Right ventricle myocardium superior (tissue), 1 donor: ENCODE measurements at places on chromosomes 12 and 14. TPM values are rescaled to one million over a fixed set of nuclear protein-coding genes. Genes with fewer than 3 reads are reported as not detected.
A peak's percentile ranks its signal among the peaks of the same experiment; 100 is the strongest.

DNA sequence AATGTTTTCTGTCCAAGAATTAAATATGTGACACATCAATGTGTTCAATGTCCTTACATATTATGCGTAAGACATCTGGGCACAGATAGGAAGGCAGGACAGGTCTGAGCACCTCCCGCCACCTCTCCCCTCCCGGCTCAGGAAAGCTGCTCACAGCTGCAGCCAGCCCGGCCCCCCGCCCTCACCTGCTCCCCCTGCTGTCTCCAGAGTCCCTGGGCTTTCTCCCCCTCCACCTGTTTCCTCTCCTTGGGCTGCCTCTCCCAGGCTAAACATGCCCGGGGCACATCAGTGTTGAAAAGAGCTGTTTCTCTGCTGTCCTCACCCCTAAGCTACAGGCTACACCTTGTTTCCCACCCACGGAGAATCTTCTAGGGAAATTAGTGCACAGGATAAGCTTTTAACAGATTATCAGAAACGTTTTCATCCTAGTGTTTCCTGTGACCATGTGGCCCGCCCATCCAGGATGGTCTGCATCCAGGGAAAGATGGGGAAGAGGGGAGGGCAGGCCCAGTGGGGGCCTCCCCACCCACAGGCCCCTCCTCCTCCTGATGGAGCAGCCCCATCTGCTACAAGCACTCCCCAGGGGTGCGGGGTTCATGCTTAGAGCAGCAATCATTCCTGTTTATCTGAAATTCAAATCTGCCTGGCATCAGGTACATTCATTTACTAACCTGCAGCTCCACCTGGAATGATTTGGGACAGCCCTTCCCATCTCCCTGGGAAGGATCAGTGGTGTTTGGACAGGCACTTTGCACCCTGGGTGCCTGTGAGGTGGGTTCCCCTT lies 273.8 kb upstream of the SFSWAP start:
- DNase-seq, result no peak

- no peak for DNase-seq
These were observed at the start of gene IL31 for GRCh38 chr12:122174155-122174845. IL31 (minus strand) TSS chr12:122174221; CDS start chr12:122174172, 49 bp downstream.

GRCh38 chr14:100015251-100015655 lies 50.0 kb upstream of the EVL start:
- DNase-seq, result no peak

GRCh38 chr12:96994900-96995299 lies 87.8 kb downstream of the NEDD1 start:
- DNase-seq, result no peak

GRCh38 chr12:93426412-93426805 lies 15.3 kb downstream of the UBE2N start:
- DNase-seq, result no peak

- DNase-seq, result no peak
These were observed 1.1 kb downstream of the MIS18BP1 start for GRCh38 chr14:45251912-45252311.

DNA sequence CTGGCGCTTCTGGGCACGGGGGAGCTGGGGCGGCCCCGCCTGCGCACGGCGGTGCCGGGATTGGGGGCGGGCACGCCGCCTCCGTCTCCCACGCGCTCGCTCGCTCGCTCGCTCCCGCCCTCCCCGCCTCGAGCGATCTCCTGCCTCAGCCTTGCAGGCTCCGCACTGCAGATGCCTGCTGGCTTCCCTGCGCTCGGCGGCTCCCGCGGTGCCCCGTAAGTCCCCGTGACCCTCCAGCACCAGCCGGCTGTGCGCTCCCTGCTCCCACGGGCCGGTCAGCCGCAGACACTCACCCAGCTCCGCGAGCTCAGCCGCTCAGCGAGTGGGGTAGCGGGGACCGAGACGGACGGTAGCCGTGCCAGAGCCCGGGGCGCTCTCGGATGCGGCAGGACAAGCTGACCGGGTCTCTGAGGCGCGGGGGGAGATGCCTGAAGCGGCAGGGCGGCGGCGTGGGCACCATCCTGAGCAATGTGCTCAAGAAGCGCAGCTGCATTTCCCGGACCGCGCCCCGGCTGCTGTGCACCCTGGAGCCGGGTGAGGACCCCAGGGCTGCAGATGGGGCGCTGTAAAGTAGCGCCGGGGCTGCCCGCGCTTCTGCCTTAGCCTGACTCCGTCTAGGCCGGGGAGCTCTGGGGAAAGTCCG lies at the start of gene TBC1D30:
Gene TBC1D30 (plus strand): TSS at position 148 of the 643 bp plus-strand sequence. CDS start 233 bp downstream, at position 381.
- DNase-seq, result peak; percentile 40

GRCh38 chr12:122460641-122461040 lies 38.2 kb upstream of the CLIP1 start:
- no peak for DNase-seq

DNA sequence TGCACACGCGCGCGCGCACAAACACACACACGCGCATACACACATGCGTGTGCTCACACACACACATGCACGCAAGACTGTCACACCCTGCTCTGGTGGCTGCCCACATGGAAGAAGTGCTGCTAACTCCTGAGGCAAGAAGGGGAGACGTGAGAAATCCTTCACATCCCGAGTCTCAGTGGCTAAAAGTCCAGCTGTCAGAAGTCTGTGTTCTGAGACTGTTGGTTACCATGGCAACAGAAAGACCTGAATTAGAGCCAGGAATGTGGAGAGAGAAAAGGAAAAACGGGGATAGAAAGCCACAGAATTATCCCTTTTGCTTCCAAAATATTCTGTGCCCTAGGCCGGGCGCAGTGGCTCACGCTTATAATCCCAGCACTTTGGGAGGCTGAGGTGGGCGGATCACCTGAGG lies 71.2 kb downstream of the PPFIBP1 start:
- DNase-seq, result peak; percentile 41

DNA sequence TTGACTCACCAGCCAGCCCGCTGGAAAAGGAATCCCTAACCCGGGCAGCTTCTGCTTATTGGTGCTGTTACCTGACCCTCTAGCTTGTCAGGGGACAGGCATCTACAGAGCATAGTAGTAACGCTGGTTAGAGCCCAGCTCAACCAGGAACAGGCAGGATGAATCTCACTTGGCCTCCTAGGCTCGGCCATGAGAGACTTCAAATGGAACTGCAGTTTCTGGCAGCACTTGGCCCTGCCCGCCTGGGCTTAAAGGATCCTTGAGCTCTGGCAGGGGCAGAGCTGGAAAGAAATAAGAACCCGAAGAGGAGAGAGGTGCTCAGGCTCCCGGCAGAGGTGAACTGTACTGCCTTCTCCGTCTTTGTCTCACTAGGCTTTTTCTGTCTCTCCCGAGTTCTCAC lies 2.3 kb upstream of the LHX5 start:
- DNase-seq, result no peak

DNA sequence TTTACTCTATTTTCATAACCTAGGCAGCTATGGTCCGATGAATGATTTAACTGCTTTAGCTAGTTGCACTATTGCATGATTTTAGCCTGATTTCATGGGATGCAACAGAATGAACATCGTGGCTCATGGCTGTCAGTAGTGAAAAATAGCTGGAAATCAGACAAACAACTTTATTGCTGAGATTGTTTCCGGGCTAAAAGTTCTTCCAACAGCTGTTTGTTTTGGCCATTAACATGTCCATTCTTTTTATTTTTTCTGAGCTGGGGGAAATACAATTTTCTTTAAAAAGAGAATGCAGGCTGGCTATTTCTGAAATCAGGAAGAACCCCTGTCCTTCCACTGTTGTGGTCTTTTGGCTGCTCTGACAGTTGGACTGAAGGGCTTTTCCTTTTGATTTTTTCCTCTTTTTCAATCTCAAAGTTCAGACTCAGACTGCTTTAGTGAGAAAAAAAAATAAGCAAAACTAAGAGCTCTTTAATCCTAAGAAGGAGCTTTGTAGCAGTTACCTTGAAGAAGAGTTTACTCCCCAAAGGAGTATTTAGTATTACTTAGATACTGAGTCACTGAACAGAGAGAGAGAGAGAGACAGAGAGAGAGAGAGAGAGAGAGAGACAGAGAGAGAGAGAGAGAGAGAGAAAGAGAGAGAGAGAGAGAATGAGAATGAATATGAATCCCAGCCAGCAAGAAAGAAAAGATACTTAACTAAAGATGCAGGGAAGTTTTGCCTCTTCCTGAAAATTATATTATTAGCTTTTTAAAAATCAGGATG lies at the start of gene NAV3:
Gene NAV3 (plus strand): TSS at position 312 of the 769 bp plus-strand sequence. CDS start 568 bp downstream, outside the sequence.
- DNase-seq, result no peak

- no peak for DNase-seq
These were observed 54.1 kb upstream of the BEGAIN start for GRCh38 chr14:100641274-100641860.

GRCh38 chr12:128693771-128694170 lies 130.0 kb downstream of the SLC15A4 start:
- DNase-seq, result no peak

DNA sequence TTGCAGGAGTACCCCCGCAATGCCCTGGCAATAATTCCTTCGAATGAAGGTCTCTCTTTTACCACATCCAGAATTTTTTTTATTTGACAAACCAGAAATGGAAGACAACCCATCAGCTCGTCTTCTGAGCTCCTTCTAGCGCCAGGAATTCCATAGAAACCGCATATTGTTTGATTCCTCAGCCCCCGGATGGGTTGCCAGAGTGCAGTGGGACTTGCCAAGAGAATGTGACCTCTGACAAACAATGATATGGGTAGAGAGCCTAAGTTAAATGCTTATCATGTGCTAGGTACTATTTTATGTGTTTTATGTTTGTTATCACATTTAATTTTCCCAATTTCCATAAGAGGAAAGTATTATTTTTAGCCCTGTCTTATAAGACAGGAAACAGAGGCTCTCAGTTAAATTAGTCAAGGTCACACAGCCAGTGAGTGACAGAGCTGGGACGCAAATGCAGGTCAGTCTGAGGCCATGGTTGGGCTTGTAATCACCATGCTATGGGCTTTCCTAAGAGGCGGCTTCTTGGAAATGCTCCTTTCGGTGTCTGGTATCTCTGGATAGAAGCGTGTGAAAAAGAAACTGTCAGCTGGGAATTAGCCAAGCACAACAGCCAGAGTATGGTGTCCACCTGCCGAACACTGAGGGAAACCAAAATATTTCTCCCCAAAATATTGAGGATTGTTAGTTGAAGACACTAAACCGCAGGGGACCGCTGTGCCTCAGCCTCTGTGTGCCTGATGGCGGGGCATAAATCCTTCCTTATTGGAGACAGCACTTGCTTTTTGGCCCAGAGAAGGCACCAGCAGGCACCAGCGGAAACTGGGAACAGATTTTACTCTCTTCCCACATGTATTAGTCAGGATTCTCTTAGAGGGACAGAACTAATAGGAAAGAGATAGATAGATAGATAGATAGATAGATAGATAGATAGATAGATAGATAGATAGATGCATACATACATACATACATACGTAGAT lies 29.4 kb upstream of the ETFBKMT start:
- DNase-seq, result peak; percentile 46

DNA sequence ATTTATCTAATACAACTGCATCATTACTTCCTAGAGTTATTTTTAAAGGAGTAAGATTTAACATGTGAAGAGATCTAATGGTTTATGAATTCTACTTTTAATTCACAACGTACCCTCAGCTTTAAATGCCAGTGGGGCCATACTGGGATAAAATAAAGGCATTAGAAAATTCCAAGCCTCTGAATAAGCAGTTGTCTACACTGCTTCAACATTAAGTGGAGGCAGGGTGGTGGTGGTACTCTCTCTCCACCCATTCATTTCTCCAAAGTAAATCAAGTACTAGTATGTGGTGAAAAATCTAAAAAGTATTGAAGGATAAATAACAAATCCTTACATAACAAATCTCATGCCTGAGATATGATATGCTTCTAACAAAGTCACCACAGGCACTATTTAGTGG lies 52.4 kb downstream of the FERMT2 start:
- DNase-seq, result no peak

DNA sequence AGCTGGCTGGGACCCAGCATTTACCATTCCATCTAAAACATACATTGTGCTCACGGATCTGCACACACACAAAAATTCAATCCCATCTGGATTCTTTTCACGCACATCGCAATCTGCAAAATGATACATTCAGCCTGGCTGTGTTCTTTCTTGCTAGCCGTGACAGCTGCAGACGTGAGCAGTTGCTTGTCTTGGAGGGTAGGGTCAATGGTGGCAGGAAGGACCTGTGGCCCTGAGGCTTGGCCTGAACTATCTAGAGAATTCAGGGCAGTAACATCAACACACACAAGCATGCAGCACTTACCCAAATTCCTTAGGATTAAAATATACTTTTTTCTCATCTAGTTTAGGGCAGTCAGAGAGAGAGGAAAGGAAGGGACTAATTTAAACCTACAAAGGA lies 72.0 kb downstream of the DICER1 start:
- no peak for DNase-seq

DNA sequence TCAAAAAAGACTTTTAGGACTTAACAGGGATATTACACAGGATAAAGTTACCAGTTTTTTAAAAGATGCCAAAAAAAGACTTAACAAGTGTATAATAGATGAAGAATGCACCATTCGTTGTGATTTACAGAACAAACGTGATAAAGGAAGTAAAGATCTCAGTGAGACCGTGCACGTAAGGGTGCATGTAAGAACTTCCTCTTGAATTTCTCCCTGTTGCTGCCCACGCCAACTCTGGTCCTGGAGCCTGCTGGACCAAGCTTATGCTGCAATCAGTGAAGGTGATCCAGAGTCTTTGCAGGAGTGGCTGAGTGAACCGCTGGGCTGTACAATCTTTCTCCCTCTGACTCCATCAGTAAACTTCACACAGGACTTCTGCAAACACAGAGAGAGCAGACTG lies 593.7 kb downstream of the TMEM121 start:
- DNase-seq, result no peak

GRCh38 chr12:103799857-103800771 lies 40.9 kb downstream of the NT5DC3 start:
- peak; percentile 83 for DNase-seq

GRCh38 chr14:77314043-77314442 lies 6.6 kb downstream of the POMT2 start:
- DNase-seq, result no peak

- DNase-seq, result no peak
These were observed 43.0 kb downstream of the ITPR2 start for GRCh38 chr12:26789731-26790644.

- no peak for DNase-seq
These were observed 29.5 kb downstream of the SPPL3 start for GRCh38 chr12:120874547-120875245.

- DNase-seq, result no peak
These were observed 1538.3 kb upstream of the SEL1L start for GRCh38 chr14:83071888-83072501.

SIX1 gene
- not detected for total RNA-seq

TSPAN9 gene
- total RNA-seq, result 156 TPM

OR6C75 gene
- not detected for total RNA-seq

PAWR gene
- total RNA-seq, result 7.2 TPM

METAP2 gene
- 51.4 TPM for total RNA-seq

OR6C2 gene
- not detected for total RNA-seq

ASIC1 gene
- total RNA-seq, result 1.6 TPM
